Coronary artery (tissue), 2 donors: ENCODE measurements at places on chromosomes 3 and 15.

- DNase-seq: no peak
Measured at GRCh38 chr3:119324899-119325298, 30.7 kb downstream of the ARHGAP31 start.

DNA sequence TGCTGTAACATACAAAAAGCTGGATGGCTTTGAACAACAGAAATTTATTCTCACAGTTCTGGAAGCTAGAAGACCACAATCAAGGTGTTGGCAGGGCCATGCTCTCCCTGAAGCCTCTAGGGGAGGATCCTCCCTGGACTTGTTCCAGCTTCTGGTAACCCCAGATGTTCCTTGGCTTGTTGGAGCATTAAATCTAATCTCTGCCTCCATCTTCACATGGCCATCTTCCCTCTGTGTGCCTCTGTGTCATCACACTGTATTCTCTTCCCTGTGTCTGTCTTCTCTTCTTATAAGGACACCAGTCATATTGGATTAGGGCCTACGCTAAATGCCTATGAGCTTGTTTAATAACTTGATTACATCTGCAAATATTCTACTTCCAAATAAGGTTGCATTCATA is 109.5 kb downstream of the STAG1 start:
- no peak for DNase-seq

GRCh38 chr3:56207922-56208321 is 260.3 kb downstream of the ERC2 start:
- DNase-seq: no peak

- no peak for DNase-seq
Measured at GRCh38 chr3:21944251-21944650, 193.2 kb upstream of the ZNF385D start.

- DNase-seq: peak; percentile 80
Measured at GRCh38 chr3:150410311-150411105, 2.4 kb downstream of the TSC22D2 start.

DNA sequence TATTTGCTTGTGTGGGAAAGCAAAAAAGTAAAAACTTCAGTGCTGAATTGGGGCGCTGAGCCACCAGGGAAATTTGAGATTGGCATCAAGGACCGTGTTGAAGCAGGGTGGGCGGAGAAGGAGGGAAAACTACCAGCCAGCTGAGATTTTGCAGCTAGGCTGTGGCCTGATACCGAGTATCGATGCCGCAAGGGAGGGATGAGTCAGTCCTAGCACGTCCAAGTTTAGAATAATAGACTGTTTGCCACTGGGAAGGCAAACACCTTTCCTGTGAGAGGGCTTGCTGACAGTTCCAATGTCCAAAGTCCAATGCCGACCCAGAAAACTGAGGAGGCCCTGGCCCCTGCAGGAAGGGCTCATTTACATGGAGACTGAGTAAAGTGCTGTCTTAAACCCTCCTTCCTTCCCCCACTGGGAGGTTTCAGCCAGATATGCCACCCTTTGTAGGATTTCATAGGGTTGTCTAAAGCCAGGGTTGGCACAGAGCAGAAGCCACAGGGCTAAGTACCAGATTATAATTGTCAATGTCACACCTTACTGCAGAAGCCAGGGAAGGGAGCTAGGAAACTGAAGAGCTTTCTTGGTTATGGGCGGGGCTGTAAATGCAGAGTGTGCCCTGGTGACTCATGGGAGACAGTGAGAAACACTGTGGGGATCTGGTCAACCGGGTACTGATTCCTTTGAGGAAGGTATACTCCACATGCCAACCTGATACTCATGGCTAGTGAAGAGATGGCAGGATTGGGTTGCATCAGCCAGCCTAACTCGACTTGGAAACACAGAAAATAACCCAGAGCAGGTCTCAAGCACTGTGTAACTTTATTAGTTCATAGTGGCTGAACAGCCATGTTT is 28.4 kb upstream of the PIK3CB start:
- no peak for DNase-seq

- no peak for DNase-seq
Measured at GRCh38 chr3:23668430-23668904, 137.3 kb upstream of the UBE2E1 start.

GRCh38 chr15:52220251-52220650 is 29.1 kb upstream of the GNB5 start:
- no peak for DNase-seq

DNA sequence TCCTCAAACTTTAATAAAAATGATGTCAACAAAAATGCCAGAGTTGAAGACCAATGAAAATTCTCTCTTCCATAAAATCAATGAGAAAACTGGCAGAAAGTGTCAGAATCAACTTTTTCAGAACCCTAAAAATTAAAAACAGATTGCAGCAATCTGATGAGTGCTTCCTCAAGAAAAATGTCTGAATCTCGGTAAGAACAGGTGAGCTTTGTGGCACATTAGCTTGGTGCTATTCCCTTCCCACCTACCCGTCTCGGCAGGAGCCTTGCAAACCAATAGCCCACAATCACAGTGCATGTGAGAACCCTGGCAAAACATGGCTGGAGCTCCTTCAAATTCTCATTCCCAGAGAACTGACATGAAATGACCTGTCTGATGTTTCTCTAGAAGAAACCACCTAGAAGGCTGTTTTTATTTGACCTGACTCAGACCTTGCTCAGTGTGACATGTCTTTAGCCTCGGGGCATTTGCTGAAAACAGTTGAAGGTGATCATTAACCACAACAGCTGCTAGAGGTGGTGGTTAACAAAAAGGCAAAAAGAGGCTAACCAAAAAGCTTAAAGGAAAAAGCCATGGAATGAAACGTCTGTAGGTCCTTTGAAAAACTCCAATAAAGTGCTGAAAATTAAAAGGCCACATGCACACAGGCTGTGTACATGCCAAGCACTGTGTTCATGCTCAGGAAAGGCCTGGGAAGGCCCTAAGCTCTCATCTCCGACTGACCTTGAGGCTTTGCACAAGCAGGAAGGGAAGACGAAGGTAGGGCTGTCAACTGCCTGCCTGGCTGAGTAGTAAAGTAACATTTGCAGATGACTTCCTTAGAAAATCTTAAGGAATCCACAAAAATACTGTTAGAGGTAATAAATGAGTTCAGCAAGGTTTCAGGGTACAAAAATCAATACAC is 253.0 kb upstream of the NSMCE3 start:
- DNase-seq: no peak

GRCh38 chr15:32676169-32676568 is 34.7 kb downstream of the SCG5 start:
- no peak for DNase-seq
